RPMI7951 (cell line): ENCODE measurements at places on chromosomes 16 and 17.

DNA sequence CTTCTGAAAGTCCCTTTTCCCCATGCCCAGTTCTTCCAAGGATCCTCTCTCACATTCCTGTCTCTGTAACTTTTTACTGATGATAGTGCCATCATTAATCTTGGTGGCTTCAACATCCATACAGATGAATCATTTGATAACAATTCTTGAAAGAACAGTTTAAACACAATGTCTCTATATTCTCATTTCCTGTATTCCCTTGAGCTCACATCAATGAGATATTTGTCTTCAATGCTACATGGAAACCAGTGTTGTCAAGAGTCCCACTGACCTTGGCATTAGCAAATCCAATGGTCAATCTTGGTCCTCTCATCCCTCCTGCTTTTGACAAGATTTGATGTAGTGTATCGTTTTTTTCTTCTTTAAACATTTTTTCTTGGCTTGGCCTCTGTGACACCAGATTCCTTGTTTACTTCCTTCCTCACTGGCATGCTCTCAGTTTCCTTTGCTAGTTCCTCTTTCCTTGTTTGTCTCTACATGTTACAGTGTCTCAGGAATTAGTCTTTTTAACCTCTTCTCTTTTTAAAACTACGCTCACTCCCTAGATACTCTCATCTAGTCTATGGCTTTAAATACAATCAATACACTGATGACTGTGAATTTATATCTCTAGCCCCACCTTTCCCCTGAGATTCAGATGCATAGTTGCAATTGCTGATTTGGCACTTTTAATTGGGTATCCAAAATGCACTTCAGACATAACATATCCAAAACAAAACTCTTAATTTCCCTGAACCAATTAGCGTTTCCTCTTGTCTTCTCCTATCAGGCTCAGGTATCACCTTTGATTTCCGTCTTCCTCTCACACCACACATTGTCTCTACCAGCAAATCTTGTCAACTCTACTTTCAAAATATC is 134.0 kb downstream of the MYO1D start:
- peak; percentile 37 for DNase-seq

- no peak for DNase-seq
Measured at GRCh38 chr16:66622863-66623262, 18.4 kb downstream of the CMTM3 start.

GRCh38 chr17:1561420-1562175 is 994 bp downstream of the PITPNA start:
- DNase-seq = no peak

- DNase-seq = peak; percentile 91
Measured at GRCh38 chr17:77319211-77320043, 178.7 kb downstream of the SEC14L1 start.

GRCh38 chr17:41510251-41511065 is 5.0 kb upstream of the KRT13 start:
- no peak for DNase-seq

DNA sequence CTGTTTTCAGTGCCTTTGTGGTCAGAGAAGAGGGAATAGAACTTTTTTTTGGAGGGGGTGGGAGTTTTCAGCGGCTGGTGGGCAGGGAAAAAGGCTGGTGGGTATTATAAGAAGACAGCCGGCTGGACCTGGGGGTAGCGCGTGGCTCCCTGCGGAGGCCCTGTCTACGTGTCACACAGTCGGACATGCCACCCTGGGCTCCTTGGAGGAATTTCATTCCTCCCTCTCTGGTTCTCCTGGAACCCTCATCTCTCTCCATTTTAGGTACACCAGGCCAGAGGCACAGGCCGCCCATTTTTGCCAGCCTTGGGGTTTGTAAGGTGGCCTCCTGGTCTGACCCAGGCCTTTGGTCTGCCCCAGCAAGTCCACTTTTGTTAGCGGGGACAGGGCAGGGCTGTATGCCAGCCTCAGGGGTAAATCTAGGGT is 908 bp downstream of the FKBP10 start:
- no peak for DNase-seq

DNA sequence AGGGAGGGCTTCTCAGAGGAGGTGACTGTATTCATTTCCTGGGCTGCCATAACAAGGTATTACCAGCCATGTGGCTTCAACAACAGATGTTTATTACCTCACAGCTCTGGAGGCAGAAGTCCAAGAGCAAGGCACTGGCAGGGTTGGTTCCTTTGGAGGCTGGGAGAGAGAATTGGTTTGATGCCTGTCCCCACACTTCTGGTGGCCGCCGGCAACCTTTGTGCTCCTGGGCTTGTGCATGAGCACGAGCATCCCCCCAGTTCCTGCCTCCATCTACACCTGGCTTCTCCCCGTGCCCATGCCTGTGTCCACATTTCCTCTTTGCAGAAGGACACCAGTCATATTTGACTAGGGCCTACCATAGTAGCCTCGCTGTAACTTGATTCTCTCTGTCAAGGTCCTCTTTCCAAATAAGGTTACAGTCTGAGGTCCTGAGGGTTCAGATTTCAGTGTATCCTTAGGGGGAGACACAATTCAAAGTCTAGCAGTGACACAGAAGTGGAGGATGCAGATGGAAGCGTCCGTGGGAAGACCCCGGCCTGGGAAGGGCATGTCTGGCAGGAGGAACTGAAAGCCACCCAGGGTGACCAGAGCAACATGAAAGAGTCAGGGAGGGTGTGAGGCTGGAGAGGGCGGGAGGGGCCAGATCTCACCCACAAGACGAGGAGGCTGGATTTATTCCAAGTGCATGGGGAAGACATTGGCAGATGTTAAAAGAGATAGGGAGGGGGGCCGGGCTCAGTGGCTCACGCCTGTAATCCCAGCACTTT is 188.2 kb upstream of the HSBP1 start:
- peak; percentile 77 for DNase-seq

DNA sequence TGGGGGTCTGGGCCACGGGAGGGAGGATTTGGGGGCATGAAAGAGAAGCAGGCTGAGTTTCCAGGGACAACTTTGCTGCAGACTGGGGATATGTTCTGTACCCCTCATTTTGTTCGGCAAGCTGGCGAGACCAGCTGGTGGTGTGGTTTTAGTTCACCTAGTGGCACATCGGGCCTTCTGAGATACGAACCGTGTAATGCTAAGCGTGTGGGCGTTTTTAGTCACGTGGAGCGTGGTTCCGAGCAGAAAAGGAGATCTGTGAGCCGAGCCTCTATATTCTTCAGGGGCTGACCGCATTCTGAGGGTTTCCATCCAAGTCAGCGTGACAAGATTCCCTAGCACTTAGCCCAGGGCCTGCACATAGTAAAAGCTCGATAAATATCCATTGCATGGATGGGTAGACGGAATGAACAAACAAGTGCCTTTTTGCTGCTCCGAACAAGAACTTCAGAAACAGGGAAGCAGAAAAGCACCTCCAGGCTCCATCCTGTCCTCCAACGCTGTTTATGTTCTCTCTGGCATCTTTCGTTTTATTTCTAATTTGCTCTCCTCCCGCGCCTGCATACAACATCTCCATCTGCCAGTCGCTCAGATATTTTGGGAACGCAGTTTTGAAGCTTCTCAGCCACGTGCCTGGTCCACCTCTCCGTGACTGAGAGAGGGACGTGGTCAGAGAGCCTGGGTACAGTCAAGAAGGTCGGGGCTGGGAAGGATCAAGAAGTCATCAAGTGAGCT is 5.8 kb downstream of the SYT17 start:
- DNase-seq = peak; percentile 45

DNA sequence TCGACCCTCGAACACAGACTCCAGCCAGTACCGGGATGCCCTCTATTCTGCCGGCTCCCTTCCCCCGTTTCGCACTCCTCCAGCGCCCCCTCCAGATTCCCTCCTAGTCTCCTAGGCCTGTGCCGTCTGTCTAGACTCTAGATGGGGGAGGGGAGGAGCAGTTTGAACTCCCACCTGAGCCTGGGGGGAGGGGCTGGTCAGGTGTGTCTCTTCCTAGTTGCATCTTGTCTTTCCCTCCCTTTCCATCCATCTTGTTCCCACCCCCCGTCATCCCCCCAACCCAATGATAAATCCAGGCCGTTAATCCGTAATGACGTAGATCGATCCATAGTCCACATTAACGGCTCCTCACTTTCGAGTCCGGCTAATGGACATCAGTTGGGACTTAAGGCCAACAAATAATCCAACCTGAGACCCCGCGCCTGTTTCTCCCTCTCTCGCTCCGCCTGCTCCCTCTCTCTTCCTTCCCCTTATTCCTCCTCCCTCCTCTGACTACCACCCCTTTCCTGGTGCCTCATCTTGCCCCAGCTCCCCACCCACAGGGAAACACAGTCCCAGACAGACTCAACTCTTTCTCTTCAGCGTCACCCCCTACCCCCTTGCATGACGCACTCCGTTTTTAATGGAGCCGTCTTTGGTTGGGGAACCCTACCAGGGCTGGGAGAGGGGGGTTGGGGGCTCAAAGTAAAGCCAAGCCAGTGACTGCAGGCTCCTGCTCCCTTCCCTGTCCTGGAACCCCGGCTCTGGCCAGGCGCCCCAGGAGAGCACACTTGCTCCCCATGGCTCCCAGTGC is 3.4 kb upstream of the HOXB5 start:
- DNase-seq = no peak

GRCh38 chr17:7435676-7436555 is 681 bp downstream of the TMEM102 start:
- DNase-seq = peak; percentile 34

- DNase-seq = peak; percentile 61
Measured at GRCh38 chr17:1108765-1109605, 70.8 kb downstream of the ABR start.

- no peak for DNase-seq
Measured at GRCh38 chr17:9929871-9930270, 24.8 kb upstream of the RCVRN start.

- no peak for DNase-seq
Measured at GRCh38 chr17:65820811-65821210, 259.4 kb upstream of the AXIN2 start.

- no peak for DNase-seq
Measured at GRCh38 chr17:1743088-1743439, 393 bp downstream of the SERPINF2 start.

DNA sequence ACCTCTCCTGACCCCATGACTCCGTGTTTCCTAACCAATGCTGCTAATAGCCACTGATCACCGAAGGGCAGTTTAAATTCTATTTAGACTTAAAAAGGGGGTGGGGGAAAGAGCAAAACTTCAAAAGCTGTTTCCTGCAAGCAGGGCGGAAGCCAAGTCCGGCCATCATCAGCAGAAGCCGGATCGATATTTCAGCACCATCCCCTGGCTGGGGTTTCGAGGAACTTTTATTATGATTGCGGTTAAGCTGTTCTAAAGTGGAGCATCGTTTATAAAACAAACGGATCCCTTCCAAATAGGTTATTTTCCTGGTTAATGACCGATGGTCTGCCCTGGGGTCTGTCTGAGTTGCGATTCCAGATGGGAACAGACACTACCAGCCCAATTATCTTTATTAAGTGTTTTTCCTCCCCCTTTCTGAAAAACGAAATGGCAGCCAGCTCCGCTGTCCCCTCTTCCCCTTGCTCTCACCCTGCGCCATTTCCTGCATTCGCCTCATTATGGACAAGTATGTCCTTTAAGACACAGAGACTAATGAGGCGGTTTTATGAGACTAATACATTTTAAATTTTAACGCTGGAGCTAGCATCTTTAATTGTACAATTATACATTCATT is 76.1 kb upstream of the IRX3 start:
- DNase-seq = no peak

DNA sequence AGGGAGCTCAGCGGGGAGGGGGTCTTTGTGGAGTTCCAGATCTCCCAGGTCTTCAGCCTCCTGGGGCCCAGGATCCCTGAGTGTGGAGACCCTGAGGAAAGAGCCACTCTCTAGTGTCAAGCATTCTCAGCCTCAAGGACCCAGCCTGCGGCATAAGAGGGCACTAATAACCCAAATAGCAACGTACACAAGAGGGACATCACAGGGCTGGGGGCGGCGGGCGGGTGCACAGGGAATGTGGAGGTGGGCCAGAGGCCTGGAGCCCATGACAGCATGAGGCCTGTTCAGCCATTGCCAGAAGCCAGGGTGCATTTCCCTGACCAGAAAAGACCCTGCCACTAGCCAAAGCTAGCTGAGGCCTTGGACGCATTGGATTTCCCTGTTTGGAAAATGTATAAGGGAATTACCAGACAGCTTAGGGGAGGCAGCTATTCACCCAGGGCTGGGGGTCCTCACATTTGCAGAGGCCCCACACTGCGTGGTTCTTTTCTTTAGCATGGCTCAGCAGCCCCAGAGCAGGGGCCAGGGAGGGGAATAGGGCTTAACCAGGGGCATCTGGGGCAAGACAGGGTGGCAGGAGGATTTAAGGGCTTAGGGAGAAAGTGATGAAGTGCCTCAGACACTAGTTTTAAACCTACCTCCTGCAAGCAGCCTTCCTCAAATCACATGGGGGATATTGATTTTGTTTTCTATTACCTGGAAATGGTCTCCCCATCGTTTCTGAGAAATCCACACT is 13.5 kb upstream of the ALOX15B start:
- no peak for DNase-seq

DNA sequence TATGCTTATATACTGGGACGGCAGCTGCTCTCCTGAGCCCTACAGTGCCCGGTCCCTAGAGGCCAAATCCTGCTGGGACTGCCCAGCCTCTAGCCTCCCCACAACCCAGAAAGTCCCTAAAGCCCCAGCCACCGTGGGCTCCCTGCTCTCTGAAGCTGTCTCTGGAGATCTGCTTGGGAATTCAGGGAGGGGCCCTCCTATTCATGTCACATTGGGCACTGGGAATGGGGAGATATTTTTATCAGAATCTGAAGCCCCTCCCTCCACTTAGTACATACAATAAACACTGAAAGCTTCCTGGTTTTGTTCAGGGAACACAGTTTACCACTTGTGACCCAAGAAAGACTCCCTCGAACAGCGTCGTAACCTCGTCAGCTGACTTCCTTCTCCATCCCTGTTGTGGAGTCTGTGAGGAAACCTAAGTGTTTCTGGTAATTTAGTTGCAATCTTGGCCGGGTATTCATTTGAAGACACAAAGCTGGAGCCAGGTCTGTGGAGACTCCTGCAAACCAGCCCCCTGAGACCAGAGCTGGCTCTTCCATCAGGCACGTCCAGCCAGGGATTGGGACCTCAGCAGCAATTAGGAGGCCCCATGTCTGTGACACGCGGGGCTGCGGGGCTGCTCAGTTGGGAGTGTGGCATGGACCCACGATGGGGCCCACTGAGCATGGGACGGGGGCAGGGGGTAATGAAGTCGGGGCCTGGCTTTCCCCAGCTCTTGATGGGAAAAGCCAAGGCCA is 38.5 kb downstream of the PGS1 start:
- DNase-seq = no peak

DNA sequence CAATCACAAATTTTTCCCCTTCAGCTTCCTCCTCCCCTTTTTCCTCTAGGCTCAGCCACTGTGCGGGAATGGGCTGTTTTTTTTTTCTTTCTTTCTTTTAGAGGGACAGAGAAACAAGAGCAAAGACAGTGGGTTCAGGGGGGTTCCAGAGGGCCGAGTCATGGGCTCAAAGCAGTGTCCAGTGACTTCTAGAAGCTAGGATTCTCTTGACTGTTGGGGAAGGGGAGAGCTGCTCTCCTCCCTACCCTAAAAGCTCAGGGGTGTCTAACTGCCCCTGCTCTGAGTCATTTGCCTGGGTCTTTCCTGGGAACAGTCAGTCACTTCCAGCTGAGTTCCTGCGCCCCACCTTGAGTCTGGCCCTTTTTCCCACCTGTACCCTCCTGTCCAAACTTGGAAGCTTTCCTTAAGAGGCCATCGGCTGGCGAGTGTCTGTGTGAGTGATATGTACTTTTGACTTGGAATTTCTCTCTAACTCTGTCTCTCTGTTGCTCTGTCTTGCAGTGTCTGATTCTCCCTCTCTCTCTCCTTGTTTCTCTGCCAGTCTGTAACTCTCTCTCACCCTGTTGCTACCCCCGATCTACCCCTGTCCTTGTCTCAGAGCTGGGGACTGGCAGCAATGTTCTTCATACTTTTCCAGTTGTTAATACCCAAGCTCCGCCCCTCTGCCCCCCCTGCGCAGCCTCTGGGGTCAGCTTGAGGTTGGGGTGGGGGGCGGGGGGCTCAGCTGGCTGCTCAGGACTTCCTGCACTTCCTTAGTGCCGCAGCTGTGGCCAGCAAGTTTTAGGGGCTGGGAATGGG is 2.4 kb downstream of the THRA start:
- DNase-seq = peak; percentile 35
